ENCODE measurements at places on chromosomes 2 and 18.

DNA sequence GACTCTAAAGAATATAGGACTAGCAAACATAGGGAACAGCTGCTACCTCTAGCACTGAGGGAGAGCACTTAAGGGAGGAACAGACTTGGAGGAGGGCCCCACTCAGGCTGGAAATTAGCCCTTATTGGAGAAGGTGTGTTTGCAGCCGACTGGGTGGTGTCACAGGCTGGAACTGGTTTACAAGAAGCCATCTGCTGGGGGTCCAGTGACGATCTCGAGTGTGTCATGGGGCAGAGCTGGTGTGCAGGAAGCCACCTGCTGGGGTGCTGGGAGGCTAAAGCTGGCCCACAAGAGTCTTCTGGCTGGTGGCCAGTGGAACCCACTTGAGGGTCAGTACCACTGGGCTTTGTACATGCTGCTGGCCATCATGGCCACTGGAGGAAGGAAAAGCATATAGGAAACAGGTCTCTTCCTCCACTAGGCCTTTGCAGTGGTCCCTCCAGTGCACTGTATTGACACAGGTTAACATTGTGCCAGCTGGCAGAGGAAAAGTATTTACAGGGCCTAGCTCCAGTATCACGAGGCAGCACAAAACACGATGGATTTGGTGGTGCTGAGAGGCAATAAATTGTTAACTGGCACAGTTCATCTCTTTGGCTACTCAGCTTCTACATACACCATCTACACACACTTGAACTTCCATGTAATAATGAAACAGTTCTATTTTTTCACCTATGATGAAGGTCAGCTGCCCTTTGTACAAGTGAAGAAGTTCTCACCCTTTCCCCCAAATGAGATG, 43.6 kb downstream of the MAP3K20 start:
- peak; percentile 21 for DNase-seq

DNA sequence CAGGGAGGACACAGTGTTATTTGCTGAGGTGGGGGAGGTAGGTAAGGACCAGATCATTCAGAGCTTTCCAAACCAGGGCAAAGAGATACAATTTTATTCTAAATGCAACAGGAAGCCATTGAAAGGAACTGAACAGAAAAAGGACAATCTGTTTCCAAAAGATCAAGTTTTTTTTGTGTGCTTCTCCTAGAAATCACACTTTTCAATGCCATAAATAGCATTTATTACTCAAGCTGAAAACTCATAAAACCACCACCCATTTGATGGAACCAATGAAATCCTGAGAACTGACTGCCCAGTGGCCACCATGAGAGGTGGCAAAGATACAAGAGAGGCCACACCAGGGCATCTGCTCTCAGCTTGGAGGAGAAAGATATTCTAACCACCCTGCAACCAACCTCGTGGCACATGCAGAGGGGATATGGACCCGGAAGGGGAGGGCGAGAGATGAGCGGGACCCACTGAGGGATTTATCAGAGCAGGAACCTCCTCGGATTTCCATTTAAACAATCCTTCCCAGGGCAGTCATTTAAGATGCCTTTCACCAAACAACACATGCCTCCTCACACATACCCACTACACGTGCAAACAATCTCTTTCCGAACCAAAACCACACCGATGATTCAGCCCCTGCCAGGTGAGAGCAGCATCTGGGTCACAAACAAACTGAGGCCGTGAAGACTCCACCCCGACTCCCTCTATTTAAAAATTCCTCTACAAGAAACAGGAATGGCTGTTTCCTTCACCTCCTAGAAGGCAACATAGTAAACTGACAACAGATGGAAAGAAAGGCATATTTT, 8.8 kb downstream of the CYB5A start:
- no peak for DNase-seq

DNA sequence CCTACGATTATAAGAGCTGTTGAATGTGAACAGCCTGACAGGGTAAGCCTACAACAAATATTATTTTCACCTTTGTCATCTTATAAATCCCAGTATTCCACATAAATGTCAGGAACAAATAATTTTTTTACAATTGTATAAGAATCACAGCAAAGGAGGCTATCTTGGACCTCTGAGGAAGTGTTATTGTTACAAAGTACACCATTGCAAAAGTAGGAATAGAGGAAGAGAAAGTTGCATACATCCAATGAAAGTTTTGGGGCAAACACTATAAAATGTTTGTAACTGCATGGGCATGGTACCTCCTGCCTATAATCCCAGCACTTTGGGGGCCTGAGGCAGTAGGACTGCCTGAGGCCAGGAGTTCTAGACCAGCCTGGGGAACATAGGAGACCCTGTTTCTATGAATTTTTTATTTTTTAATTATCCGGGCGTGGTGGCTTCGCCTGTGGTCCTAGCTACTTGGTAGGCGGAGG, 715 bp upstream of the MEMO1 start:
- DNase-seq: no peak

- no peak for DNase-seq
These were observed 112.8 kb downstream of the SPTBN1 start for GRCh38 chr2:54568876-54569321.

GRCh38 chr2:72144632-72145288, 2.9 kb downstream of the CYP26B1 start:
- DNase-seq: no peak

Data from fibroblast of the conjunctiva (primary cell).